NCI-H2081 (cell line): ENCODE measurements at places on chromosomes 16 and 17.

GRCh38 chr17:8789743-8790142 is 9.4 kb downstream of the MFSD6L start:
- no peak for DNase-seq

GRCh38 chr17:33381201-33381600 is 88.1 kb upstream of the ASIC2 start:
- DNase-seq: no peak

GRCh38 chr17:7046127-7046724 is 2.3 kb upstream of the SLC16A11 start:
- no peak for DNase-seq

- no peak for DNase-seq
Observed at GRCh38 chr16:89357055-89357816, 133.1 kb downstream of the ANKRD11 start.

- peak; percentile 62 for DNase-seq
Observed at GRCh38 chr17:75601057-75601987, 13.7 kb downstream of the MYO15B start.
